Right cardiac atrium (tissue), 5 donors: ENCODE measurements at places on chromosomes 11 and 22. TPM values are rescaled to one million over a fixed set of nuclear protein-coding genes. Genes with fewer than 3 reads are reported as not detected.

The VSTM5 gene
- 0.48 TPM for total RNA-seq

The NTM gene
- 114 TPM for total RNA-seq

The FGF3 gene
- not detected for total RNA-seq

The MRGPRE gene
- total RNA-seq = 0.43 TPM

The SBF2 gene
- 32.2 TPM for total RNA-seq

The ST3GAL4 gene
- 96.9 TPM for total RNA-seq

The XPNPEP3 gene
- 17.3 TPM for total RNA-seq

DNA sequence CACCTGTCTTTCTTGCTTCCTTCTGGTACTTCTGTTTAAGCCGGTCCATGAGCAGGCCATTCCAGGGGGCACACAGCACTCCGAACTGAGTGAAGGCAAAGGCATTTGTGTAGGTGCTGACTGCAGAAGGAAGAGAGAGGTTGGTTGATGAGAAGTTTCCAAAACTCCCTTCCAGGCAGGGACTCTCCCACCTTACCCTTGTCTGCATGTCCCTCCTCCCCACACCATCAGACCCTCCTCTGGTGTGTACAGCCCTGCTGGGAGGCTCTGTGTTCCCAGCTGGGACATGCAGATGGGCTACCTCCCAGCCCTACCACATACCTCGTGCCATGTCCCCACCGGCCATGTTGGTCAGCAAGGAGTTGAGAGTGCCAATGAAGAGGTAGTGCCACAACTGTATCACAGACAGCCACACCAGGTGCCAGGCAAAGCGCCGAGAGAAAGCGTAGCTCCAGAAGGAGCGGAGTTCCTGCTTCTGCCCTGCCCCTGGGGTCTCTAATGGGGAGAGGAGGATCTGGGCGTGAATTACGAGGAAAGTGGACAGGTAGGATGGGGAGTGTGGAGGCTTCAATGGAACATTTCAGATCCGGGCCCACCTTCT is 12.2 kb downstream of the SLC43A3 start:
- no peak for DNase-seq

- peak; percentile 85 for DNase-seq
Observed at GRCh38 chr11:6633422-6634408, 14.5 kb upstream of the TPP1 start.

- no peak for DNase-seq
Observed at GRCh38 chr11:26072614-26073153, 259.2 kb upstream of the ANO3 start.

GRCh38 chr11:125141686-125142535 is 22.6 kb upstream of the PKNOX2 start:
- peak; percentile 40 for DNase-seq

DNA sequence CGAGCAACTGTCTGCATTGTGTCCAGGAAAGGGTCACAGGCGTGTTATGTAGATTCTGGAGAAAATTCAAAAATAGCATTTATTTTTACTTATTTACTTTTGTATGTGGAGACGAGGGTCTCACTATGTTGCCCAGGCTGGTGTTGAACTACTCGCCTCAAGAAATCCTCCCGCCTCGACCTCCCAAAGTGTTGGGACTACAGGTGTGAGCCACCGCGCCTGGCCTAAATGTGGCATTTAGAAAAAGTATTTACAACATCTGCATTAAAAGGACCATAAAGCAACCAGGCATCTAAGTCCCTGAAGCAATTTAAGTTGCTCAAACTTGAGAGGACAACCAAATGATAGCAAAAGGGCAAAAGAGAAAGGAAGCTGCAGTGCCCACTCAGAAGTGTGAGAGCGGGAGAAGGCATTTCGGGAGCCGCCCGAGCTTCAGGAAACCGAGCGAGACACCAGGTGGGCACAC is 595 bp downstream of the TRIM66 start:
- no peak for DNase-seq

DNA sequence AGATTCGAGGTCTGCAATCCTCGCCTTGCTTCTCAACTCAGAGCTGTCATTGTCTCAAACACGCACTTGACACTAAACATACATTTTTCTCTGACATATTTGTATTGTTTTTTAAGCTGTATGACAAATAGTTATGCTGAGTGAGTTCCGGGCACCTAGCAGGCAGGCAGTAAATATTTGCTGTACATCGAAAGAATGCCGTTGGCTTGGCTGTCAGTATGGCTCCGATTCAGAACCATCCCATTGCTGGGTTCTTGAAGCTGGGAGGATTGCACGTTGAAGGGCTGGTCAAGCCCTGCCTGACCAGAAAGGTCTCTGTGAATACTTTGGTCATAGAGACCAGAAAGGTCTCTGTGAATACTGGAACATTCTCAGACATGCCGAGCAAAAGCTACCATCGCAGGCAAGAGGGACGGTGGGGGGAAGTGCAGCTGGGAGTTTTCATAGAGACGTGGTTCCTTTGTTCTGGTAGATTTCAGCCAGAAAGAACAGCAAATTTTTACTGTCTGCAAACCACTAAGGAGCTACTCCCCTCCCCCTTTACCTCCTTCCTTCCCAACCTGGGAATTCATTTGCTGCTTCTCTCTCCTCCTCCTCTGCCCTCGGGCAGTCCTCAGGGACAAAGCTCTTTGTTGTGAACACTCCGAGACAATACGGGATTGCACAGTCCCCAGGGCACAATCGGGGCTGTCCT is 202.2 kb upstream of the SORL1-AS1 start:
- no peak for DNase-seq

DNA sequence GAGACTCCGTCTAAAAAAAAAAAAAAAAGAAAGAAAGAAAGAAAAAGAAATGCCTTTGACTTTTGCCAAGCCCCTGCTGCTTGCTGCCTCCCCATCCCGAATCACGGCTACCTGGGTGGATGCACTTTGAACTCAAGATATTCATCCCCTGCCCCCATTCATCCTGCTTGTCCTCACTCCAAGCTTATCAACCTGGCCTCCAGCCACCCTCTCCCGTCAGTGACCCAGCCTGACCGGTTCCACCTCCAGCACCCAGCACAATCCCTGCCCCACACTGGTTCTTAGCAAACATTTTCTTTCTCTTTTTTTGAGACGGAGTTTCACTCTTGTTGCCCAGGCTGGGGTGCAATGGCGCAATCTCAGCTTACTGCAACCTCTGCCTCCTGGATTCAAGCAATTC is 44.4 kb downstream of the CYTH4 start:
- DNase-seq = no peak

DNA sequence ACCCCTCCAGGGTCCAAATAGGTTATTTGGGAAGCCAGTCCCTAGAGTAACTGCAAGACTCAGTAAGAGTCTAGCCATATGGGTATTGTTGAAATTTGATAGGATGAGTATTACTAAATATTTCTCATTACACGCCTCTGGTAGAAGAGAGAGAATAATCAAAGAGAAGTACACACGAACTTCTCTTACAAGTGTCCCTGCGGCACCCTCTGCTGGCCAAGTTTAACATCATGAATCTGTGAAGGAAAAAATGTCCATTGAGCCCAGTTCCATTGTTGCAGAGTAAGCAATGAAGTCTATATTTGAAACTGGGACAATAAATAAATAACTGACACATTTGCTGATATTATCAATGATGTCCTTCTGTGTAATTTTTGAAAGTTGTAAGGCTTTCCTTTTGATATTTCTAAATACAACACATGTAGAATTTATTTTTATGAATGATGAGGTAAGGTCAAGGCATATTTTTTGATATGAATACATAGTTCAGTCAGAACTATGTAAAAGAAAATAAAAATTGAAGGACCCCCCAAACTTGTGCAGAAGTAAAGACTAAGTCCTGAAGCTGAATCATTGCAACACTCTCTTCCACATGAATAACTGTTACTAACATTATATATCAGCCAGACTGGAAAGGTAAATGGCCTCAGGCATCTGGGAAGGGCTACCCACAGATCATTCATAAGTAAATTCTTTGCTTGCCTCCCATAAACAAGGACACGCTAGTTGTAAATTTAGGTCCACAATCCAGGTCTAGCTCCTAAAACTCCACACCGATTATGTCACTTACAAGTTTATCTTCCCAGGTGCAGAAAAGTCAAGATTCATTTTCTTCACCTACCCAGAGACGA is 10.0 kb downstream of the OR51L1 start:
- DNase-seq = peak; percentile 35

GRCh38 chr11:110249066-110249465 is 47.3 kb downstream of the RDX start:
- DNase-seq = no peak

- DNase-seq = no peak
Observed at GRCh38 chr22:24335496-24335895, 64.9 kb downstream of the SPECC1L start.

DNA sequence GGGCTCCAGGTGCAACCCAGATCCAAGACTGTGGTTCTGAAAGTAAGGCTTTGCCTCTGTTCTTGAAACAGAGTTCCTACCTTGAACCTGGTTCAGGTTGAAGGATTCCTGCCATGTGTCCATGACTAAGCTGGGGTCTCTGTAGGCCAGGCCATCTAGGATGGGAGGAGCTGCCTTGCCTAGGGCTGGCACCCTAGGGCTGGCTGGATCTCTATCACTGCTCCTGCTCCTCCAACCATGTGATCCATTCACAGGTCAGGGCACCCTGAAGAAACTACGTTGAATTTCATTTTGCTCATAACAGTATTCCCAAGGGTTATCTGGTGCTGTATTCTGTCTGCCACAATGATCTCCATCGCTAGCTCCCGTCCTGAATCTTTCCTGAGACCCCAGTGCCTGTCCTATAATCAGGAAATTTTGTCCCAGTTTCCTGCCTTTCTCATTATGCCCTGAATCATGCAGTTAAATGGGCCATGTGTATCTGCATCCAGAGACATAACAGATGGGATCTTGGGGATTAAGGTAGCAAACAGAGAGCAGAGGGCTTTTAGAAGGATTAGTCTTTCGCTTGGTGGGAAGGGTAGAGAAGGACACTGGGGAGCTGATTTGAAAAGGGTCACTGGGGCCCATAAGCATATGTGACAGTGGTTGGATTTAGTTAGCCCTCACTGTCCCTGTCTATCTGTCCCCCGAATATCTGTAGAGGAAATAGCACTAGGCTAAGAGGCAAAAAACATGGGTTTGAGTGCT is 98.2 kb upstream of the MTMR2 start:
- no peak for DNase-seq

DNA sequence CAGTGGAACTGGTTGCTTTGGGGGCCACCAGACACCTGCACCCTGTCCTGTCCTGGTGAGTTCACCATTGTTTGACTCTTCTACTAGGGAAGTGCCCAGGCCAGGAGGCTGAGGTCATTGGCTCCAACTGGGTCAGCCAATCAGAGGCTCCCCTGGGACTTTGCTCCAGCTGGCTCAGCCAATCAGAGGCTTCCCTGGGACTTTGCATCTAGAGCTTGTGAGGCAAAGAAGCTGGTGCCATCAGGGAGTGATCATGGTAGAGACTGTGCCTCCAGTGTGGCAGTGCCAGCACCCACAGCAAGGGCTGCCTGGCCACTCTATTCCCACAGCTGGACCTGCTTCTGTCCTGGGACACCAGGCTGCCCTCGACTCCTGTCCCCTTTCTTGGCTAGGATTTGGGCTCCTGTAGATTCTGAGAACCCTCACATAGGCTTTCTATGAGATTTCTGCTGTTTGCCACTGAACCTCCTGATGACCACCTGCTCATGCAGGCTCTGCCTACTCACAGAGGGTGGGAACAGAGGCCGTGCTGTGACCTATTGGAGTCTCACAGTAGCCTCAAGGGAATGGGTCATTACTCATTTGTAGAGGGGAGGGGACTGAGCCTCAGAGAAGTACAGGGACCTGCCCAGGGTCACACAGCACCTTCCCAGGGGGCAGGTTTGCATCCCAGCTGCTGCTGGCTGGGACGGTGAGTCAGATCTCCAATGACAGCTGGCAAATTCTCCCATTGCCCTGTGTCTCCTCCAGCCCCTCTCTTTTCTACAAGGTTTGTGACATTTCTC is 59.2 kb upstream of the SHISAL1 start:
- DNase-seq = no peak

GRCh38 chr22:20524004-20524481 is 16.6 kb downstream of the MED15 start:
- no peak for DNase-seq

DNA sequence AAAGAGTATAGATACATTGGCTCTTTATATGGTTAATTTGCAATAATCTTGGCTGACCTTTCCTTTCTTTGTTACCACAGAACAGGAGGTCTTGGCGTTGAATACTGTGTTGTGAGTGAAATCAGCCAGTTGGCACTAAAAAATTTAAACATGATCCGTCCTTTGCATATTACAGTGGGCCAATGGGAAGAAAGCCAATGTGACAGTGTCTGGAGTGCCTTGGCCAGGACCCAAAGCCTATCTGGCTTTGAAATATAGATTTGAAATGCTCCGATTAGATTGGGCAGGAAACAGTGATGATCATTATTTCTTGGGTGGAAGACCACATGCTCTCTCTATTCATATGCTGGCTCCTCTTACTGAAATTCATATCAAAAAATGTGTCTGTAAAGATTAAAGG is 339.6 kb upstream of the ANO3 start:
- DNase-seq = peak; percentile 37

DNA sequence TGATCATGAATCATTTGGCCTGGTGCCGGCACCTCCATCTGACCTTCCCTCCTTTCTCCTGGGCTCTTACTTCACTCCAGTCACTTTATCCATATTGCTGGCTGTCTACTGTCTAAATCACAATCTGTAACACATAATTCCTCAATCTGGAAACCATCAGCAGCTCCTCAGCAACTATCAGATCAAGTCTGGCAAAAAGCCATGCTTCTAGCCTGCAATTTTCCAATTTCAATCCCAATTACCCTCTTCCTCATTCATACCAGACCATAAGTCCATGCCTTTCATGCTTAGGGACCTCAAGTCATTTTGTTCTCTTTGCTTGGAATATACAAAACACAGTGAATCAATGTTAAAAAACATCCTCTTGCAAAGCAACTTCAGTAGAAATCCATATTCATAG is 882.8 kb upstream of the ANO3 start:
- no peak for DNase-seq

DNA sequence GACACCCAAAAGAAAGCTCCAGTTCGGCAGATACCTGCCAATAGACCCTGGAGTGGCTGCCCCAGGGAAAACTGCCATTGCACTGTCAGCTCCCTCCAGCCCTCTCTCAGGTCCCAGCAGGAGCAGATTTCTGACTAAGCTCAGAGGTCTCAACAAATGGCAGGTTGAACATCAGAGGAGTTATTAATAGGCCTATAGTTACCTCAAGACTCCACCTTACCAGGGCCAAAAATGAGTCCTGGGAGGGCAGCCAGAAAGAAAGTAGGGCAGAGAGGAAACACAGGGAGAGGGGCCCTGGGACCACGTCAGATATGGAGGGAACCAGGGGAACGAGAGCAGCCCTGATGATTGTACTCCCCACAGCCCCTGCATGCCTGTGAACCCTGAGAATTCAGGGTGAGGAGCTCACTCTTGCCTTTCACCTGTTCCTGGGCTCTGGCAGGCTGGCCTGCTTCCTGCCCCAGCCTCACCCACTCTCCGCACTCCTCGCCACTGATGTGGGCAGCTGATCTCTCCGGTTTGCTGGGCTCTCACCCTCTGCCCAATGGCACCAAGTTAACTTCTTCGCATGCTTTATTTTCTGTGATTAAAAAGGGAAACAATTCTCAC is 4.3 kb upstream of the RGL4 start:
- no peak for DNase-seq

GRCh38 chr11:39570526-39570925 is 1888.9 kb downstream of the LRRC4C start:
- no peak for DNase-seq
